ENCODE measurements at places on chromosomes 6 and 20.

GRCh38 chr6:80357674-80358073 is 251.2 kb downstream of the BCKDHB start:
- DNase-seq: no peak

- no peak for DNase-seq
Observed at GRCh38 chr6:88013015-88013414, 34.6 kb upstream of the SPACA1 start.

DNA sequence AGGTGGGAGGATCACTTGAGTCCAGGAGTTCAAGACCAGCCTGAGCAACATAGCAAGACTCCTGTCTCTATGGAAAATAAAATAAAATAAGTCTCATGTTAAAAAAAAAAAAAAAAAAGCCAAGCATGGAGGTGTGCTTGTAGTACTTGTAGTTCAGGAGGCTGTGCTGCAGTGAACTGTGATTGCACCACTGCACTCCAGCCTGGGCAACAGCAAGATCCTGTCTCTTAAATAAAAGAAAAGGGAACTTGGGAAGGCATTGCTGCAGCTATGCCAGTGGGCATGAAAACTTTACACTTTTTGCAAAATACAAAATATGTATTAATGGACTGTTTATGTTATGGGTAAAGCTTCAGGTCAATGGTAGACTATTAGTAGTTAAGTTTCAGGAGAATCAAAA is 37.5 kb upstream of the REV3L start:
- no peak for DNase-seq

DNA sequence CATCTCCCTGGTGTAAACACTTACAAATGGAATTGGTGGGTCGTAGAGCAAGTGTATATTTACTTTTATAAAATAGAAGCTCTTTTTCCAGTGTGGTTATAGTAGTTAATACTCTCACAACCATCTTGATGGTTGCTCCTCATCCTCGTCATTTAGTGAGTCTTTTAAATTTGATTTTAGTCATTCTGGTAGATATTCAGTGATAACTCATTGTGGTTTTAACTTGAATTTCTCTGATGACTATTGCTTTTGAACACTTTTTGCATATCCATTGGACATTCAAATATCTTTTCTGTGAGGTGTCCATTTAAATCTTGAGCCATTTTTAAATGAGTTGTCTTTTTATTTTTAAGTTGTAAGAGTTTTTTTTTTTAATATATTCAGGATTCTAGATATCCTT is 189.2 kb upstream of the PHACTR1 start:
- DNase-seq: no peak

DNA sequence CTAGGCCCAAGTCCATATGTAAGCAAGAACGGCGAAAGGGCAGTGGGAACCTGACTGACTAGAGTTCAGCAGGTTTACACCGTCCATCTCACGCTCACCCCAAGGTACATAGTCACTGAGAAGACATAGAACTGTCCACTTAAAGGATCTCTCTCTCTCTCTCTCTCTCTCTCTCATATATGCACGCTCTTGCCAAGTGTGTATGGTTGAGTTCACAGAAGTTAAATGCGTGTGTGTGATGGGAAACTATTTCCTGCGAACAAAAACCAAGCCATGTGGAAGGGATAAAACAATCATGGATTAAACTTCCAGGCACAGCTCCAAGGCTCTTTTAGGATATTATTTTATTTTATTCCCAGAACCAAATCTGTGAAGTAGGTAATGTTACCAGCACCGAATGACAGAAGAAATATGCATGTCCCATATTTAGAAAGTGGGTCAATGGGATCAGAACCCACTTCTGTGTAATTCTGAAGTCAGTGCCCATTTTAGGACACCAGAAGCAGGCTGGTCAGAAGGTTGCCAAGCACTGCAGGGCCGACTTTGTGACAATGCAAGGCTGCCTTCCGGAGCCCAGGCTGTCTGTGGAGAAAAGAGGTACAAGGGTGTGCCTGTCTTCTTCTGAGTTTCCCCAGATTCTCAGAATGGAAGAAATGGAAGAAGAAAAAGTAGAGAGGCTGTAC is 49.2 kb upstream of the MAP7 start:
- DNase-seq: no peak

DNA sequence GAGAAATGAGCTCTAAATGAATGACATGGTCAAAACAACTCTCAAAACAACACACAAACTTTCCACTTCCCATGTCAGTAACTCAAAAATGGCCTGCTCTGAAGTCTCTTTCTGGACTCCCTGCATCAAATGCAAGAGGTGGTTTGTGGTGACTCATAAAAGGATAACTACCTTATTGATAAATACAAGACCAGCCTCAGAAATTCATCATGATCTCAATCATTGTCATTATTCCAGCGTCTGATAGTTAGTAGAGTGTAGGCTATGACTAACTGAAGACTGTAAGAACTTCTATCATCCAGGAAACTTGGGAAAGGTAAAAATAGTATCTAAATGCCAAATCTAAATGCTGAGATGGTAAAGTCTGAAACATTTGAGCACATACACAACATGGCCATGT is 369.4 kb downstream of the BMP2 start:
- no peak for DNase-seq

DNA sequence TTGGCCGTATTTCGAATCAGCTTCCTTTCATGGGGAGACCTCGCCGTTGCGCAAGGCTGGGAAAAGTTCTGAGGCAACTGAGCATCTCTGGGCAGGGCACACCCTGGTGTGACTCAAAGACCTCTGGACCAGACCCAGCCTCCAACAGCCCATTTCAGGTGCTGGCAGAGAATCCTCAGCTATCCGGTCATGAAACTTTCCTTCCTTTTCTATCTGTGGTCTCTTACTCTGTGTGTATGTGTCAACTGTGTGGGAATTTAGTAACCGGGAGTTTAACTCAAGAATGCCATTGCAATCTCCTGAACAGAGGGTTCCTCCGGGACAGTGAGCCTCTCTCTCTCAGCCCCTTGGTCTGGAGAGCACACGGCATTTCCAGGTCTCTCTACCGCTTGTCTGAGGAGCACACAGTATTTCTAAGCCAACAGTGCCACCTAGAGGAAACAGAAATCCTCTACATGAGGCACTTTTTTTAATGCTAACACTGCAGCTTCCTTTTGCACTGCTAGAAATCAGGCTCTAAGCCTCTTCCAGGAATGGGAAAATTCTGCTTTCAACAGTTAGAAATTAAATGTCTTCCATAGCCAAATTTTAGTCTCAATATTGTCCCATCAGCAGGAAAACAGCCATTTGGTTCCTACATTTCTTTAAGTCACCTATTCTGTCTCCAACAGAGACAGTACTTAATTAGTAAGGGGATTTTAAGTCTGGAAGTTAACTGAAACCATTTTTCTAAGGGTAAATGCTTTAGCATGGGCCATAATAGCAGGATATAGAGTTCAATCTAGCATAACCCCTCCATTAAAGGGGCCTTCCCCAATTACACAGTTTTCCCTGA is 32.7 kb downstream of the PLN start:
- DNase-seq: peak; percentile 66

Data from LoVo (cell line).